GM13976 (cell line): ENCODE measurements at places on chromosomes 7 and 10.

DNA sequence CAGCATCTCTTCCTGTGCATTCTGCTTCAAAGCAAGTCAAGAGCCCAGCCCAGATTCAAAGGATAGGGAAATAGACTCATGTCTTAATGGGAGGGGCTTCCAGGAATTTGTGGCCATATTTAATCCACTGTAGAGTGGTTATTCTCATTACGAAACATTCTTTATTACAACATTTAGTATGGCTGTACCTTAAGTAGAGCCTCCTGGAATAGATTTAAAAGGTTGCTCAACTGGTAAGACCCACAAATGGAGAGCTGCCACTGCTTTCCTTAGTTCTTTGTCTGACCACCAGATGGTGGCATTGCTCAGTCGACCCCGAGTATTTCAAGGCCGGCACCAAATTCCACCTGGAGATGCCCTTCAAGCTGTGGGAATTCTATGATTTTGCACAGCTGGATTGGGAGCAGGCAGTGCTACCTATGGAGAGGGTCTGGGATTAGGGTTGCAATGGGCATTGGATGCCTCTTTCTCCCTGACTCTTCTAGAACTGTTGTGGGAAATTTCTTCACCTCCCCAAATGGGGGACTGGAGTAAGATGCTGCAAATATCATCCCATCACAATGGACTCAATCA is 102.2 kb downstream of the RBM20 start:
- DNase-seq, result peak; percentile 51

DNA sequence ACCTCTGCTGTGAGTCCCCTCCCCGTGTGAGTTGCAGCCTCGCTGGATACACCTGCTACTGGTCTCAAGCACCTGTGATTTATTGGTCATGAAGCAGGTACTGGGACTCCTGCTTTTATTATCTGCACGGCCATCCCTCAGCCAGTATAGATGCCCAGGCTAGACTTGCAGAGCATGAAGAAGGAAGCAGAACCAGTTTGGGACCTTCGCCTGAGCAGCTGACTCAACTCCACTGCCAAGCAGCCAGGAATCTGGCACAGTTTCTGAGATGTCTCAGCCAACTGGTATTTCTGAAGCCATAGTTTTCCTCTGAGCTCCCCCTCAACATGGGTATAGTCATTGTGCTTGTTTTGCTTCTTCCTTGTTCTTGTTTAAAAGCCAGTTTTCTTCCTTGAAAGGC is 28.0 kb upstream of the SLC39A12 start:
- DNase-seq, result no peak

DNA sequence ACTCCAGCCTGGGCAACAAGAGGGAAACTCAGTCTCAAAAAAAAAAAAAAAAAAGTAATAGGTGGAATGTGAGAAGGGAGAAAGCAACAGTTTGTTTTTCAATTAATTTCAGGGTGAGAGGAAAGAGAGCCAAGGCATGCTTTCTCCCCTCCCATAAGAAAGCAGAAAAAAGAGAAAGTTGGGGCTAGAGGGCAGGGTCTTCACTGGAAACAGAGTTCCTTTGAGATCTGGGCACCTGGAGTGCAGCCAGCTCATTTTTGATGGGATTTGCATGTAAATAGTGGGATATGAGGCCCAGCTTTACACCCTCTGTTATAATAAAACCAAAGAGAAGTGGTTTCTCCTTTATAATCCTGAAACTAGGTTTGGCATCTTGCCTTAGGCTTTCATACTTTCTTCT is 13.8 kb upstream of the STOX1 start:
- no peak for DNase-seq

GRCh38 chr10:54708021-54708420 is 93.0 kb downstream of the PCDH15 start:
- no peak for DNase-seq

GRCh38 chr7:23242321-23242720 is 4.3 kb upstream of the GPNMB start:
- DNase-seq, result peak; percentile 53

GRCh38 chr10:2023687-2024086 is 286.4 kb upstream of the ADARB2 start:
- DNase-seq, result no peak

DNA sequence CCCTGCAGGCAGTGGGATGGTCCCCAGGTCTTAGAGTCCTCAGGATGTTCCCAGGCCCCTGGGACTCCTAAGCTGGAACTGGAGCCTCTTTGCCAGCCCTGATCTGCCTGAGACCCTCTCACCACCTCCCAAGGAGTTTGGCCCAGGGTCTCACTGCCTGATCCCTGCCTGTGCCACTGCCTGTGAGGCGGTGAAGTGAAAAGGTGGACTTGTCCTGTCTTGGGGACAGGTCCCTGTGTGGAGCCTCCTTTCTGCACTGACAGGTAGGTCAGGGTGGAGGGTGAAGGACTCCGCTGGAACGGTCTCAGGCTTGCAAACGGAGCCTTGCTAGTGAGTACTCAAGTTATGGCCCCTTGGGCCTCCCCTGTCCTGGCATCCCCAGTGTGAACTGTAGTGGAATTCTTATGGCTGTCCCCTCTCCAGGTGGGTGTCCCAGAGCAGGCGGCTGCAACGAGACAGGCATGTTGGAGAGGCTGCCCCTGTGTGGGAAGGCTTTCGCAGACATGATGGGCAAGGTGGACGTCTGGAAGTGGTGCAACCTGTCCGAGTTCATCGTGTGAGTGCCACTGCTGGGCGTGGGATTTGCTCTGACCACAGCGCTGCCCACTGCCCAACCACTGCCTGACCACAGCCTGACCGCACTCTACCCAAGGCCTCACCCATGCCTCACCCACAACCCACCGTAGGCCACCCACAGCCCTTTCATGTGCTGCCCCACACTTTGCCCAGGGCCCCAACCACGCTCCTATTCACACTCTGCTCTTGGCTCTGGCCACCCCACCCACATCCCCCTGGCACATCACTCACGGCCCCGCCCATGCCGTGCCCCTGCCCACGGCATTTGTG is 19.5 kb downstream of the RAMP3 start:
- no peak for DNase-seq

DNA sequence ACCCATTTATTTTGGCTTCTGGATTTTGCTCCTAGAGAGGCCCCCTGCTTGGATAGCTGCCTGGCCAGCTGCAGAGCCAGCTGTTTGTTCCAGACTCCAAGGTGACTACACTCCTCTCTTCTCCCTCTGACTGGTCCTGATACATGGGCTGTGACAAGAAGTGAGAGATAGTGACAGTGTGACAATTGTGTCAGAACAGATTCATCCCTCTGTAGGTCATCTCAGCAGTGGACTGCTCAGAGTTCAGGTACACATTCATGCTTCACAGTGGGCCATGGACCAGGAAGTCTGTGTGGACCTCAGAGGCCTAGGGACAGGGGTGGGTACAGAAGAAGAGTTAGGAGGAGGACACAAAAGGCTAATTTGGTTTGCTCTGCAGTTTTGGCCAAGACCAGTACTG is 188.2 kb upstream of the MKLN1 start:
- DNase-seq, result no peak

- no peak for DNase-seq
Observed at GRCh38 chr7:104909096-104909495, 104.9 kb upstream of the KMT2E start.

GRCh38 chr7:92246360-92247101 is 757 bp downstream of the ANKIB1 start:
- peak; percentile 53 for DNase-seq

DNA sequence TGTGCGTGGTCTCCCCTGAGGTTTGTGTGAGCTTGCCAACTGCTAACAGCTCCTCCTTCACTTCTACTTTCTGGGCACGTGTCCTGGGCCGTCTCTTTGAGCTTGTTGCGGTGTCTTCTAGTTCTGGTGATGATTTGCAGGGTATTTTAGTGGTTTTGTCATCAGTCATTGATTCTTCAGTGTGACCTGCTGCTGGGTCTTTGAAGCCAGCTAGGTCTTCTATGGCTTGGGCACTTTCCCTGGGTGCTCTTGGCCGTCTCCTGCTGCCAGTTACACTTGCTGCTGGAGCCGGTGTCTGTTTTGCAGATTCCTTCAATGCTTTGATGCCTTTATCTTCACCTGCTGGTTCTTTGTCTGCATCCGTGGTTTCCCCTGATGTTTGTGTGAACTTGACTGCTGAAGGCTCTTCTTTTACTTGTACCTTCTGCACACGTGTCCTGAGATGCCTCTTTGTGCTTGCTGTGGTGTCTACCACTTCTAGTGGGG is 23.0 kb downstream of the MKI67 start:
- DNase-seq, result no peak

DNA sequence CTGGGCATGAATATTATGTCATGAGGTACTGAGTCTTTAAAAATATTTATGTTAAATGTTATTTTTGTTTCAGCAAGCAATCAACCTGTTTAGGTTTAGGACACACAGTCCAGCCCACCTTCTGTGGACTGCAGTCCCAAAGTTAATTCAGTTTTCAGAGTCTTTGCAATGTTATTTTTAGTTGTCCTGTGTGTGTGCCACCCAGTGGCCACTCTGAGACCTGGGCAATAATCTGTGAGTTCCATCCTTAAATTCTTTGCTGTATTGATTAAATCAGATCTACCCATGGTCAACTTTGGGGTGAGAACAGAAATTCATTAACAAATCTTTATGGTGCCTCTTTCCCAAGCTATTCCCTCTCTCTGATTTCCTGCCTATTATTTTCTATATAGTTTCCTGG is 415.1 kb downstream of the CCSER2 start:
- no peak for DNase-seq

- DNase-seq, result no peak
Observed at GRCh38 chr10:78910886-78911285, 157.9 kb upstream of the ZMIZ1 start.

GRCh38 chr10:58993480-58994221 is 182.8 kb upstream of the PHYHIPL start:
- DNase-seq, result peak; percentile 46

DNA sequence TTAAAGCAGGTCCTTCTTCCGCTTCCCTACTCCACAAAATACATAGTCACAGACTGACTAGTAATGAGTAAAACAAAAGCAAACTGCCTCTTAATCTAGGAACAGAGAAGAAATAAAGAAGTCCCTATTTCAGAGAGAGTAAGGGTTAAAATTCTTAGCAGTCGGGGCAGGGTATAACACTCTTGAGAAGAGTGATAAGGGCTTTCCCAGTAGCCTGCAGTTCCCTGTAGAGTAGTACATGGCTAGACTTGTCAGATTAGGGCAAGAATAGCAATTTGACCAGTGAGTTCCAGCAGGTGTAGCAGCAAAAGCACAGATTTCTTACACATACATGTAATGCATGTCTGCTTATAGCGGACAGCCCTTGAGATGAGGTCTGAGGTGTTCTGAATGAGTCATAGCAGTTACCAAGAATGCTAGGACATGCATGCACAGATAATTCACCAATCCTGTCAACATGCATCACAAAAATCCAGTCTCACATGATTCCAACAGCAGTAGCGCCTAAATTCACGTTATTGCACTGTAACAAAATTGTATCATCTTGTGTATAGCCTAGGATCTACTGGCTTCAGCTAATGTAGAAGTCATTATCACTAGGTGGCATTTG is 40.7 kb downstream of the BTRC start:
- DNase-seq, result no peak

DNA sequence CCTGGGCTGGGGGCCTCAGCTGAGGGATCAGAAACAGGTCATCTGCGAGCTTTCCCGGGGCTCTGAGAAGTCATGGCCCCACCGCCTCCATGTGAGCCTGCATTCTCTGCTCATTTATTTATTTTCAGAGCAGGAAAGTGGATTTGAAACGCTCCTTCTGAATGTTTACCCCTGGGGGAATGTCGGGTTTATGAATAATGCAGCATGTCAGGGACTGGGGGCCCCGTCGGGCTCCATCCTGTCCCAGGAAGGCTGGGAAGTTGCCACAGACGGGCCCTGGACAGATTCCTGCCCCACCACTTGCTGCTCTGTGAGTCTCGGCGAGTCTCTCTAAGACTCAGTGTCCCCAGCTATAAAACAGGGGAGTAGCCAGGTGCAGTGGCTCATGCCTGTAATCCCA is 11.9 kb upstream of the GTF2IRD1 start:
- no peak for DNase-seq

GRCh38 chr7:48108959-48109847 is 20.1 kb downstream of the UPP1 start:
- no peak for DNase-seq

- DNase-seq, result no peak
Observed at GRCh38 chr7:111982804-111983203, 223.4 kb downstream of the DOCK4 start.

GRCh38 chr7:13155188-13155587 is 467.8 kb downstream of the ARL4A start:
- no peak for DNase-seq

DNA sequence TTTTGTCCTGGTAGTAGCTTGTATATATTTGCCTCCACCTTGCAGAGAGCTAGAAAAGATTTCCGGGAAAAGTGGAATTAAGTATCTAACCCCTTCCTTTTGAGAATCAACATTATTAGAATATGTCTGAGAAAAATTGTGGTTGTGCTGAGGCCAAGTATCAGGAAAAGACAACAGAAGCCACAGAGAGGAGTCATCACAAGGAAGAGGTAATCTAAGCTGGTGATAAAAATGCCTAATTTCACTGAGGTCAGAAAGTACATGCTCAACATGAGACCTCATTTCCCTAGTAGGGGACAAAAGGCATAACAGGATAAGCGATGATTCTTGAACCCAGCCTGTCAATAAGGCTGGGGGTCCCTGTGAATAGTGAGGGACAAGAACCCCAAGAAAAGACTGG is 97.0 kb upstream of the PDE1C start:
- DNase-seq, result no peak

DNA sequence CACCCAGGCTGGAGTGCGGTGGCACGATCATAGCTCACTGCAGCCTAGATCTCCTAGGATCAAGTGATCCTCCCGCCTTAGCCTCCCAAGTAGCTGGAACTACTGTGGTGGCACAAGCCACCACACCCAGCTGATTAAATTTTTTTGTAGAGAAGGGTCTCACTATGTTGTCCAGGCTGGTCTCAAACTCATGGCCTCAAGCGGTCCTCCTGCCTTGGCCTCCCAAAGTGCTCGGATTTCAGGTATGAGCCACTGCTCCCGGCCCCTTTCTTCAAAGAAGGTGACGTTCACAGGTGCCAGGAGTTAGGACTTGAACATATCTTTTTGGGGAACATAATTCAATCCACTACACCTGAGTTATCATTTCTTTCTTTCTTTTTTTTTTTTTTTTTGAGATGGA is 2.9 kb upstream of the TTYH3 start:
- DNase-seq, result no peak

- DNase-seq, result no peak
Observed at GRCh38 chr7:152459724-152460251, 24.0 kb upstream of the KMT2C start.

GRCh38 chr7:2882111-2882510 is 38.0 kb upstream of the GNA12 start:
- no peak for DNase-seq

- DNase-seq, result no peak
Observed at GRCh38 chr10:92305133-92306072, 14.4 kb downstream of the MARCHF5 start.

GRCh38 chr7:39950473-39951225 is 593 bp downstream of the CDK13 start:
- DNase-seq, result peak; percentile 43

GRCh38 chr10:124323111-124323725 is 95.5 kb downstream of the OAT start:
- no peak for DNase-seq

DNA sequence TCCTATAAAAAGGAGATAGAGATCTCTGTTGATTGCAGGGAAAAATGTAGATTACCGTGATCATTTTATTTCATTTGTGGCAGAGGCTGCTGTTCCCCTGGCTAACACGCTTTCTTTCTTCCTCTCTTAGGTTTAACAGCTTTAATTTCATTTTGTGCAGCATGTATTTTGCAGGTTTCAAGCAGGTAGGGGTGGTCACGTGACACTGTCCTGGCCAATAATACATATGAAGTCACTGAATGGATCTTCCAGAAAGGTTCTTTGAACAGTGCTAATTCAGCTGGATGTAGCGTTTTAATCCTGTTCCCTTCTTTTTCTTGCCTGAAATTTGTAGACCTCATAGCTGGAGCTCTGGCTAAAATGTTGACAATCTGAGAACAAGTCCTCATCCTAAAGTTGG is 3.6 kb upstream of the EPHB6 start:
- DNase-seq, result no peak
